ENCODE measurements at places on chromosomes 7 and 10.

DNA sequence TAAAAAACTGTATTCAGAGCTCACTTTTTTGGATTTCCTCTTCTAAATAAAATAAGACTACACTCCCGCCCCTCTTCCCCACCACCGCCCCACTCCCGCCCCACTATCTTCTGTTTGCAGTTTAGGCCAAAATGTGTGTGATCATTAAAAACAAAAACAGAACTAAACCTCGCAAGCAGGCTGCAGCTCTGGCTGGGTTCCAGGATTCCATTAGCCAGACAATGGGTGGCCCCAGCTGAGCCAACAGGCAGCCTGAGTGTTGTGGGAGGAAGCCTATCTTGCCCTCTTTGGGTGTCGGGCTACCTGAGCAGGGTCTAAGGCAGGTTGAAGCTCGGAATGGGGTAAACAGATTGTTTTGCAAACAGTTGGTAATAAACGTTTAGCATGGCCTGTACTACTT, 41.7 kb downstream of the ARL4A start:
- DNase-seq: no peak

- no peak for DNase-seq
Measured at GRCh38 chr7:142301923-142302550, 44.2 kb upstream of the PRSS58 start.

GRCh38 chr7:135802697-135803096, 54.1 kb upstream of the FAM180A start:
- DNase-seq: no peak

GRCh38 chr10:133399123-133399601, 5.2 kb downstream of the MTG1 start:
- DNase-seq: no peak

DNA sequence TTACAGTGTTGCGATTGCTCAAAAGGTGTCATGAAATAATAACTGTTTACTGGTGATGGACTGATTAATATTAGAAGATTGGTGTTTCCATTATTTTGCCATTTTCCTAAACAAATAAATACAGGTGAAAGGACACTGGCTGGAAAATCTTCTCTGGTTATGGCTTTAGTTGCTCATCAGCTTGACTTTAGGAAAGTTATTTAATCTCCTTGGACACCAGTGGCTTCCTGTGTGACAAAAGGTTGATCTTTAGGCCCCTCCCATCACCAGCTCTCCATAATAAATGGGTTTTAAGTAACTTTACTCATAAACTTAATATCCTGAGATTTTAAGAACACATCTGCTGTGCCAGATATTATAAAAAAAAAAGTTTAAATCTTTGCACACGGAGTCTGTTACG, 737 bp downstream of the CABCOCO1 start:
- DNase-seq: no peak

DNA sequence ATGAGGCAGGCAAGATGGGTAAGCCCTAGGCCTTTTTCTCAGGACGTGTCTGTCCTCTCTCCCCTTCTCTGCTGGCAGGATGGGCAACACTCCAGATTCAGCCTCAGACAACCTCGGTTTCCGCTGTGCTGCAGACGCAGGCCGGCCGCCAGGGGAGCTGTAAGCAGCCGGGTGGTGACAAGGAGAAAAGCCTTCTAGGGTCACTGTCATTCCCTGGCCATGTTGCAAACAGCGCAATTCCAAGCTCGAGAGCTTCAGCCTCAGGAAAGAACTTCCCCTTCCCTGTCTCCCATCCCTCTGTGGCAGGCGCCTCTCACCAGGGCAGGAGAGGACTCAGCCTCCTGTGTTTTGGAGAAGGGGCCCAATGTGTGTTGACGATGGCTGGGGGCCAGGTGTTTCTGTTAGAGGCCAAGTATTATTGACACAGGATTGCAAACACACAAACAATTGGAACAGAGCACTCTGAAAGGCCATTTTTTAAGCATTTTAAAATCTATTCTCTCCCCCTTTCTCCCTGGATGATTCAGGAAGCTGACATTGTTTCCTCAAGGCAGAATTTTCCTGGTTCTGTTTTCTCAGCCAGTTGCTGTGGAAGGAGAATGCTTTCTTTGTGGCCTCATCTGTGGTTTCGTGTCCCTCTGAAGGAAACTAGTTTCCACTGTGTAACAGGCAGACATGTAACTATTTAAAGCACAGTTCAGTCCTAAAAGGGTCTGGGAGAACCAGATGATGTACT, 13.1 kb downstream of the PHKG1 start:
- DNase-seq: no peak

Data from fibroblast of skin of left quadriceps (primary cell).